Activated CD4-positive, alpha-beta T cell treated with anti-CD3 and anti-CD28 coated beads, Interleukin-2, amount 50 U/mL, for 24 hours (primary cell): ENCODE measurements at places on chromosomes 5 and 9.

- DNase-seq = no peak
These were observed 551.6 kb downstream of the PRDM9 start for GRCh38 chr5:24059006-24059405.

GRCh38 chr5:109944461-109944860 is 254.7 kb downstream of the MAN2A1 start:
- DNase-seq = no peak

- no peak for DNase-seq
These were observed 157.1 kb downstream of the PBX3 start for GRCh38 chr9:125904155-125904851.

DNA sequence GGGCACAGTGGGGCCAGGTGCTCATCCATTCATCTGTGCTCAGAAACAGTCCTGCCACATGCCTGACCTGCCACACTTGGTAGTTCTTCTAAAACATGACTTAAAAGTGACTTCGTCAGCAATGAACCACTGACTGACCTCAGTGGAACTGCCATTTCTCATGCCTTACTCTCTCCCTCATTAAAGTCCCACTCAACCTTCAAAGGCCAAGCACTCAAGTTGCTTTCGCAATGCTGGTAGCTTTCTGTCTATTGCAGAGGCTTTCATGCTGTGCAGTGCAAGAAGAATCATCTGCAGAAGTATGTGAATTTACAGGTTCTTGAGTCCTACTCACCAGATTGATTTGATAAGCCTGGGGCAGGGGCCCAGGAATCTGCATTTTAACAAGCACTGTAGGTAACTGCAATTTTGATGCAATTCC is 23.9 kb downstream of the B4GALT1 start:
- no peak for DNase-seq
